ENCODE measurements at places on chromosomes 7 and 10.

DNA sequence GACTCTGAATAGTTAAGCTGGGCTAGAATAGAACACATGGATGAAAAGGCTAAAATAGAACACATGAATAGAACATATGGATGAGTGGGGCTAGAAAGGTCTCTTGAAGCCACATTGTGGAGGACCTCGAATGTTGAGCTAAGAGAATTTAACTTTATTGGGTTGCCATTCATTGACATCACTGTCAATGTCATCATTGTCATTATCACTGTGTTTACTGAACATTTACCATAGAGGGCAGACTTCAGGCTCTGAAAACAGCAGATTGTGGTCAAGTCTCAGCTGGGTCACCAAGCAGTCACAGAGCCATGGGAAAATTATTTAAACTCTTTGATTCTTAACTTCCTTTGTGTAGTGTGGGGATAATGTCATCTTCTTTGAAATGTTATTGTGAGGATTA is 80.4 kb downstream of the WDFY4 start:
- no peak for DNase-seq

- DNase-seq = no peak
Observed at GRCh38 chr7:112206991-112207592, 597 bp downstream of the ZNF277 start.

- no peak for DNase-seq
Observed at GRCh38 chr10:131857156-131858117, 43.4 kb upstream of the PPP2R2D start.

- DNase-seq = no peak
Observed at GRCh38 chr10:132465889-132466519, 69.0 kb downstream of the PWWP2B start.

GRCh38 chr7:70583965-70584883 is 547.7 kb upstream of the GALNT17 start:
- peak; percentile 86 for DNase-seq

- peak; percentile 54 for DNase-seq
Observed at GRCh38 chr10:99551616-99552015, 18.9 kb downstream of the NKX2-3 start.

DNA sequence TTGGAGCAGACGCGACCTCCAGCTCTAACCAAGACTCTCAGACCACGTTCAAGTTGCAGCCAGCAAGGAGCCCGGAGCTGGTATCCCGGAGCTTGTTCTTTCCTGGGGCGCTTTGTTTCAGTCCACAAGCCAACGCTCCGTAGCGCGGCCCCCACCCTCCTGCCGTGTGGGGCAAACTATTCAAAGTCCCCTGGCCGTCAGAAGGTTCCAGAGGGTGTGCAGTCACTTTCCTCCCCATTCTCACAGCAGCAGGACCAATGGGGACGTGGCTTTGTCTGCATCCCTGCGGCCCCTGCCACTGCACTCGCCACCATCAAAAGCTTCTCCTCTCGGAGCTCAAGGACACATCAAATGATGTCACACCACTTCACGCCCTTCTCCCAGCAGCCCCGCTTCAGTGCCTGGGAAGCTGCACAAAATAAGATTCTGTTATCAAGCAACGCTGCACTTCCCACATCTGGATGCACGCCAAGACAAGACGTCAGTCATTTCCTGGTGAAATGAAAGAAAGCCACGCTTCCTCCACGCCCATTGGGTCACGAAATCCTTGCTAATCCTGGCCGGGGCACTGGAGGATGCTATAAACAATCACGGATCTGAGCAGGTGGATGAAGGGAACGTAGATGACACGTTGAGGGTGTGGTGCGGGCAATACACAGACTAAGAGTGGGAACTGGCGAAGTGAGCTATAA is 348.2 kb downstream of the PTPRN2 start:
- DNase-seq = peak; percentile 20

DNA sequence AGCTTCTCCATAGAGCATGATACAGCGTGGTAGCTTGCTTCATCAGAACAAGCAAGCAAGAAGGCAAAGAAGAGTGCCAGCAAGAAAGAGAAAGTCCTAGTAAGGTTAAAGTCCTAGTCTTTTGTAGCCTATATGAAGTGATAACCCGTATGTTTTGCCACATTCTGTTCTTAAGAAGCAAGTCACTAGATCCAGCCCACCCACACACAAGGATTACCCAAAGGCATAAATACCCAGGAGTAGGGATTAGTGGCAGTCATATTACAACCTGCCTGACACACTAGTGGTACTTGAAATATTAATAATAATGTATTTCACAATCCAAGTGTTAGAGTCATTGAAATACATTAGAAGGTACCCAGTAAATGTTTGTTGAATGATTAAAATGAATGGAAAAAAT is 285.5 kb downstream of the HPSE2 start:
- DNase-seq = no peak

DNA sequence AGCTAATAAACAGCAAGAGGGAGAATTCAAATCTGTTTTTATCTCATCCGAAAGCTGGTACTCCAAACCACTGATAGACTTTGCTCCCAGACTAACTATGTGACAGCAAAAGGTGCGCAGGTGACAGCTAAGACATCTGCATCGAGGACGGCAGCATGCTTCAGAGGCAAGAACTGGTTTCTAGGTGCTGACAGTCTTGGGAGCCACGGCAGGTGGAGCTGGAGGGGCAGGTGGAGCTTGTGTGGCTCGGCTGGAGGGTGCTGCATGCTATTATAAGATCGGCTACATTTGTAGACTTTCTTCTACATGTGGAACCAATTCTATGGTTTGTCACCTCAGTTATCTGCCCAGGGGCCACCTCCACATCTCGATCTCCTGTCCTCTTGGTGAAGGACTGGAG is 21.8 kb upstream of the MMP21 start:
- DNase-seq = no peak

- DNase-seq = no peak
Observed at GRCh38 chr10:6722616-6723004, 142.5 kb upstream of the PRKCQ start.

DNA sequence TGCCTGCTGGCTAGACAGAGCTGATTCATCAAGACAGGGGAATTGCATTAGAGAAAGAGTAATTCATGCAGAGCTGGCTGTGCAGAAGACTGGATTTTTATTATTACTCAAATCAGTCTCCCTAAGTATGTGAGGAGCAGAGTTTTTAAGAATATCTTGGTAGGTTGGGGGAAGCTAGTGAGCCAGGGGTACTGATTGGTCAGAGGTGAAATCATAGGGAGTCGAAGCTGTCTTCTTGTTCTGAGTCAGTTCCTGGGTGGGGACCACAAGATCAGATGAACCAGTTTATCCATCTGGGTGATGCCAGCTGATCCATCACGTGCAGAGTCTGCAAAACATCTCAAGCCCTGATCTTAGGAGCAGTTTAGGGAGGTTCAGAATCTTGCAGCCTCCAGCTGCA is 39.8 kb downstream of the FOXI2 start:
- DNase-seq = no peak

GRCh38 chr10:35650894-35651293 is 8.8 kb upstream of the FZD8 start:
- DNase-seq = no peak

- peak; percentile 47 for DNase-seq
Observed at GRCh38 chr10:101052285-101052684, 9.5 kb upstream of the KAZALD1 start.

DNA sequence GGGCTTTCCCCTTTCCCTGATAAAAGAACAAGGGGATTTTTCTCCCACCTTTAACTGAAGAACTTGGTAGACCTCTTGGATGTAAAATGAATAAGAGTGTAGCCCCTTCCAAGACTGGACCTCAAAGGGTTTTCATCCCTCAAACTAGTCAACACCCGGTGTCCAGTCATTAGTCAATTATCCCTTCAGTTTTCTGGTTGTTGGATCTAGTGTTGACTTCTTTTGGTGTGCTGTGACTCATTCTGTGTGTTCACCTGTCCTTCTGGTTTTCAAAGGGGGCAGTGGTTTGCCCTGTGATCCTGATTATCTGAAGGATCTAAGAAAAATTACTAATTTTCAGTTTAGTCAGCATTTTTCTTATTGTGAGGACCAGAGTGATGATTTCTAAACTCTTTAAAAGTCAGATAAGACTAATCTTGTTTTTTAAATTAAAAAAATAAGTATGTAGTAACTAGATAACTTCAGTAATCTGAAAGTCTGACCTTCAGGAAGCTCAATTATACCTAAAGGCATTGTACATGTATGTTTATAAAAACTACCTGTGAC is 583.5 kb downstream of the CNTNAP2 start:
- no peak for DNase-seq

DNA sequence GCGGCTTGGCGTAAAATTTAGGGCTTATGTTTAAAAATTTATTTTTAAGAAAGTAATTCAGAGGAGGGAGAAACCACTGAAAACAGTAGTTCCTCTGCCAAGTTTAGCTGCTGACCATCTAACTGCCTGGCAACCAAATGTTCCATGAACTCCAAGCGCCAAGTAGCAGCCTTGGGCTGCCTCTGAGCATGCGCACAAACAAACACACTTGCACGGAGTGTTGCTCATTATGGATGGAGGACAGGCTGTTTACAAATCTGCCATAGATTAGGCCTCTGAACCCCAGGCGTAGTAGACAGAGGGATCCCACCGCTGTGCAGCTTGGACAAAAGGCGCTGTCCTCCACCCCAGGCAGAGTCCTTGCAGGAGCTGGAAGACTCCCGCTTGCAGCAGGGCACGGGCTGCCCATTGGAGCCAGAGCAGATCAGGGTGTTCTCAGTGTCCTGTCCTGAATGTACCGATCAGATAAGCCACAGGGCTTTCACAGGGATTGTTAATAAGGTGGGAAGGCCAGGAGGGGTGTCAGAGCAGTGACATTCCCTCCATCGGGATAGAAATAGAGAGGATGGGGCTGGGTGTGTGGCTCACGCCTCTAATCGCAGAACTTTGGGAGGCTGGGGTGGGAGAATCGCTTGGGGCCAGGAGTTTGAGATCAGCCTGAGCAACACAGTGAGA is 47.7 kb upstream of the LYZL1 start:
- no peak for DNase-seq

DNA sequence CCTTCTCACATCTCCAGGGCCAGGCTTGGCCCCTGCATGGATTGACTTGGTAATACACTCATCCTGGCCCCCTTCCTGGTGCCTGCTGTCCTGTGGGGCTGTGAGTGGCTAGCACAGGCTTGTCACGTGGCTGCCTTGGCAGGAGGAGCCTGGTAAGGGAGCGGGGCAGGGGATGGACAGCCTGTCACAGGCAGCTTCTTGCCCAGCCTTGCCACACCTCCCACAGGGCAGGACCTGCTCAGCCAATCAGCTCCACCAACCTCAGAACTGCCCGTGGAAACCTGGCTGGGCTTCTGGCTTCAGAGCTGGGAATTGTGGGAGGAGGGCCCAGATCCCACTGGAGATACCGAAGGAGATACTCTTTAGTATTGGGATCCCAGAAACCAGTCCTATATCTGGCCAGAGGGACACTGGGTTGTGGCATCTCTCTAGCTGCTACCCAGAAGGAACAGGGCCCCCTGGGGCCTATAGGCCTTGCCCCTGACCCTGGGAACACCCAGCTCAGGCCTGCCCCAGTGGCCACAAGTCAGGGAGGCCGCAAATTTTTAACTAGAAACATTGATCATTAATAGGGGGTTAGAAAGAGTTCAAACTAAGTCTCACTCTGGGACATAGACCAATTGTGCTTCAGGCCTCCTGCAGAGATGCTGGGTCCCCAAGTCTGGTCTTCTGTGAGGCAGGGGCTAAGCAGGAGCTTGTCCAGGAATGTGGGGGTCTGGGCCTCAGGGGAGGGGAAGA is at the start of gene HOGA1:
Gene HOGA1 (plus strand): TSS at position 330 of the 738 bp plus-strand sequence. CDS start 315 bp downstream, at position 645.
- DNase-seq = peak; percentile 90

DNA sequence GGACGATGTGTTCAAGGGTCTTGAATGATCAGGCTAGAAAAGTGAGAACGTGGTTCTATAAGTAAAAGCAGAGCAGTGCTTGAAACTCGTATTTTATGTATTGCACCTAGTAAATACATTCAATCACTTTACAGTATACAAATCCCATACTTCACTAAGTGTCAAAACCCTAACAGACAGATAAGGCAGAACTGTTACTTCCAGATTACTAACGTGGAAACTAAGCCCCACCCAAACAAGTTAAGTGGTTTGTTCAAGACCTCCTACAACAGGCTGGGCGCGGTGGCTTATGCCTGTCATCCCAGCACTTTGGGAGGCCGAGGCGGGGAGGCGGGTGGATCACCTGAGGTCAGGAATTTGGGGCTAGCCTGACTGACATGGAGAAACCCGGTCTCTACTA is 9.2 kb upstream of the MYO1G start:
- no peak for DNase-seq
